ENCODE measurements at places on chromosomes 7 and 10. TPM values are rescaled to one million over a fixed set of nuclear protein-coding genes. Genes with fewer than 3 reads are reported as not detected.

GRCh38 chr7:128167791-128168666 lies 73.0 kb upstream of the LEP start:
- H3K4me1 ChIP-seq: no peaks in the 10 kb centered on the region
- H3K4me3 ChIP-seq: no peak overlapping the region
- no peak for DNase-seq

DNA sequence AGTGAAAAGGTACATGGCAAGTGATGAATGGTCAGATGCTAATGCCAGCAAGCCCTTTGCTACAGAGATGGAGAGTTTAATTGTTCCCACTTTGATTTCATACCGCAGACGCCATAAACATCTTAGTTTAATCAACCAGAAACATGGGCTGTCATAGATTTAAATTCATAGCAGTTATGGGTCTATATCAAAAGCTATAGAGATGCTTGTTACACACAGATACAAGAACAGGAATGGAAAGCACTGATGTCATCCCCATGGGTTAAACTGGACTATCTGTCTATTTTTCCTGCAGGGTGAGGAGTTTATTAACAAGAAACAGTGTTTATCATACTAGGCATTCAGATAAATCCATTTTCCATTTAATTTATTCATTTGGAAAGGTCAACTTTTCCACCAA lies 409.2 kb downstream of the NRG3 start:
- no peak for DNase-seq
- no peaks in the 10 kb centered on the region for H3K36me3 ChIP-seq
- H3K4me1 ChIP-seq: no peaks in the 10 kb centered on the region
- H3K4me3 ChIP-seq: no peak overlapping the region
- no peak overlapping the region for H3K27ac ChIP-seq
- H3K27me3 ChIP-seq: no peaks in the 10 kb centered on the region

- peak overlapping the region; percentile 17 for H3K27ac ChIP-seq
- H3K36me3 ChIP-seq: peaks cover 16% of the 10 kb centered on the region
- peaks cover 23% of the 10 kb centered on the region for H3K4me1 ChIP-seq
- no peaks in the 10 kb centered on the region for H3K27me3 ChIP-seq
Observed at GRCh38 chr7:50369143-50370026, 64.9 kb downstream of the IKZF1 start.

DNA sequence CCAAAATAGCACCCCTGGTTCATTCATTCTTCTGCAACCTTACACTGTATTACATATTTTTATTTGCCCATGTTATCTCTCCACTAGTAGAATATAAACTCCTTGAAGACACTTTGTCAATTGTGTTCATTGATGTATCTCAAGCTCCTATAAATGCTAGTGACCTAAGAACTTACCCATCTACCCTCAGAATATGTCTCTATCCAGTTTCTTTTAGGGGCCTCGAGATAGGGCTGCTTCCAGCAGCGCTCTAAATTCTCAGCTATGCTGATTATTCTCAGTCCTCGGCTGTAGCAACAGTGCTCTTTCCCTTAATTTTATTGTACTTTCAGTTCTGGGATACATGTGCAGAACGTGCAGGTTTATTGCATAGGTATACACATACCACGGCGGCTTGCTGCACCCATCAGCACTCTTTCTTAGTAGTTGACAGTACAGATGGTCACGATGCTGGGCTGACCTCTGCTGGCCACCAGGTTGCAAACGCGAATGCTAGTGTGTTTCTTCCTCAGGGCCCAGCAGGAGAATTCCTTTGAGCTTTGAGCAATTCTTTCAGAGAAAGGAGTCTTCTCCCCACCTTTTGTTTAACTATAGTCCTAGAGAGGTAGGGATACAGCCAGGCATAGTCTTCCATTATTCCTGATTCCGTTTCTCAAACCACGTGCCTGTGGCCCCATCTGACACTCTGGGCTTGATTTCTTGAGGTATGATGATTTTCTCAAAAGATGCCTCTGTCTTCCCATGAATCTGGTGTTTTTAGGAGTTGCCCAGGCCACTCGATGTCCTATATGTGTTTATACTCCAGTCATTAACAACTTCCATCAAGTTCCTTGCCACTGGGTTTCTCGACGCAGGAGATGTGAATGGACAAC lies 49.1 kb upstream of the CDC14C start:
- H3K36me3 ChIP-seq: no peaks in the 10 kb centered on the region
- H3K4me1 ChIP-seq: no peaks in the 10 kb centered on the region
- no peak overlapping the region for H3K27ac ChIP-seq

- H3K27me3 ChIP-seq: no peaks in the 10 kb centered on the region
- DNase-seq: no peak
- H3K4me1 ChIP-seq: no peaks in the 10 kb centered on the region
- H3K27ac ChIP-seq: no peak overlapping the region
Observed at GRCh38 chr7:90487808-90488207, 18.4 kb downstream of the PTTG1IP2 start.

DNA sequence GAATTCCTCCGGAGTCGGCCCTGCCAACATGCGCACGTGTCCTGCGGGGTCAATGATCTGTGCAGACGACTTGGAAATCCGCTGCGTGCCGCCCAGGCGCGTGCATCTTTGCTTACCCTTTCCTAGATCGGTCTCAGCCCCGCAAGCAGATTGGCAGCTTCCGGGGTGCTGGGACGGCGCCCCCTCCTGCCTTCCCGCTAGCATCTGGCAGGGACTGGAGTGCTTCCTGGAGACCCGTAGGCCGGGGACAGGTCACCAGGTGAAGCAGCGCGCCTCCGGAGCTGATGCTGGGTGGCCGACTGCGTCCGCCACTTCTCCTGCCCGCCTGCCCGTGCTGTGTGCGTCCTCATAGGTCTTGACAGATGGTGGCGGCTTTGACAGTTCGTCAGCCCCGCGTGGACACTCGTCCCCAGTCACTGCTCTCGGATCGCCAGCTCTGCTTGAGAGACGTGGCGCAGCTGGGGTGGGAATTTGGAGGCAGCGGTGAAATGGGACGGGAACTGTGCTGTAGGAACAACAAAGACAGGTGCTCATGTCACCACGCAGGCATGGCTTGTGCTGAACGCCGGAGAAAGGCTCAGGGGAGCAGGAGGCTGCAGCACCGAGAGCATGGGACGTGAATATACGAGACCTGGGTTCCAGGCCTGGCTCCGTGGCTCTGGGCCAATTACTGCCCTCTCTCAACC lies 21.9 kb upstream of the KCNK18 start:
- no peaks in the 10 kb centered on the region for H3K36me3 ChIP-seq
- H3K4me3 ChIP-seq: peak overlapping the region; percentile 50
- H3K27me3 ChIP-seq: peaks cover under 1% of the 10 kb centered on the region
- peaks cover 7% of the 10 kb centered on the region for H3K4me1 ChIP-seq

GRCh38 chr7:33644489-33644888 lies 260.9 kb upstream of the BMPER start:
- H3K4me1 ChIP-seq: no peaks in the 10 kb centered on the region
- H3K36me3 ChIP-seq: no peaks in the 10 kb centered on the region
- no peak overlapping the region for H3K27ac ChIP-seq
- DNase-seq: no peak
- H3K27me3 ChIP-seq: no peaks in the 10 kb centered on the region

DNA sequence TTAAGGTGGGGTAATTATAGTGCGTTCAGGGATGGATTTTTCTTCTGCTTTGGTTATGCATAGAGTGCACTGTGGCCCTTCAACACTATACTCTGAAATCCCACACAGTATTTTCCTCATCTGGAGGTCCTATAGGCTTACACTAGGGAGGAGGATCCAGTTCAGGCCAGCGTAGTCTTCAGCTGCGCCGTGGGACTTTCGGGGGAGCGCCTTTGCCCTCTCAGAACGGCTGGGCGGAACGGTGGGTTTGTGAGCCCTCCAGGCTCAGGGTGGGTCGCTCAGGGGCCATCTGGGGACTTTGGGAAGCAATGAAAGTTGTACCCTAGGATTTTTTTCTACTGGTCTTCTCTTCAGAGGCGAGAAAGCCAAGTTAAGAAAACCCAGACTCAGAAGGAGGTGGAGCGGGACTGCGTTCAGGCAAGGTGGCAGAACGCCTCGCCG lies 652 bp upstream of the VPS26A start:
- no peaks in the 10 kb centered on the region for H3K36me3 ChIP-seq
- no peak for DNase-seq

DNA sequence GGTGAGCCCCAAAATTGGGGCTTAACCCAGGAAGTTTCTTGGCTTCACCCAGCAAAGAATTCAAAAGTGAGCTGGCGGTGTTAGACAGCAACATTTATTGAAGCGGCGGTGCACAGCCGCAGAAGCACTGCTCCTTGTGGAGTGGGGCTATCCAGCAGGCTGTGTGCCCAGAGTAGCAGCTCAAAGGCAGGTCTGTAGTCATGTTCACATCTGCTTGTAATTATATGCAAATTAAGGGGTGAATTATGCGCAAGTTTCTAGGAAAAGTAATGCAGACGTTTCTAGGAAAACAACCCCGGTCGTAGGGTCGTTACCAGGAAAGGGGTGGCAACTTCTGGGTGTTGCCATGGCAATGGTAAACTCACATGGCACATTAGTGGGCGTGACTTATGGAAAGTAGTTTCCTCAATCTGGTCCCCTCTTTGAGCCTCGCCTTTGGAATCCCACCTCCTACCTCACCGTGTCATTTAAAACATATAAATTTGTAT lies 13.7 kb upstream of the KBTBD2 start:
- H3K27ac ChIP-seq: no peak overlapping the region
- no peak overlapping the region for H3K4me3 ChIP-seq
- H3K4me1 ChIP-seq: no peaks in the 10 kb centered on the region
- no peak for DNase-seq

DNA sequence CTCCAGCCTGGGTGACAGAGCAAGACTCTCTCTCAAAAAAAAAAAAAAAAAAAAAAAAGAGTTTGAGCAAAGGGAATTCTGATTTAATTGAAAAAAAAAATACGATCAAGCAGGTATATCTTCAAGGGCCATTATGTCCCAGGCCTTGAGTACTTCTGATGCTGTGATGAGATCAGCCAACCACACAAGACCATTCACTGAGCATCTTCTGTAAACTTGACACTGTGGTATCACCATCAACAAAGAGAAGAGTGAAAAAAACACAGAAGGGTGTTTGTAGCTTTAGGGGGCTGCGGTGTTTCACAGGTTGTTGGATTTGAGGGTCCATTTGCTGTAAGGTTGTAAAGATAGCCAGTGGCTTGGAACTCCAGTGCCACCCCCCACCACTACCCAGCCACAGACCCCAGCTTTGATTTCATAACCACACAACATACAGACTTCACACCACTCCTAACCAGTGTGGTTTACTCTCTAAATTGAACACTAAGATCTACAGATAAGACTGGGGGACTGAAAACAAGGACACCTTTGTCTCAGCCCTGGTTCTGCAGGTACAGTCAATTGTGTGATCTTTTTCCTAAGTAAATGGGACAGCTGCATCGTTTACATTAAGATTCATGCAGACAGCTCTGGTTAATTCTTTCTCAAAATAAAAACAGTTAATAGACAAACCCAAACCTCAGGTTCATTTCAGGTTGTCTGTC lies 66.4 kb downstream of the CDC123 start:
- no peak overlapping the region for H3K4me3 ChIP-seq
- no peak for DNase-seq

DNA sequence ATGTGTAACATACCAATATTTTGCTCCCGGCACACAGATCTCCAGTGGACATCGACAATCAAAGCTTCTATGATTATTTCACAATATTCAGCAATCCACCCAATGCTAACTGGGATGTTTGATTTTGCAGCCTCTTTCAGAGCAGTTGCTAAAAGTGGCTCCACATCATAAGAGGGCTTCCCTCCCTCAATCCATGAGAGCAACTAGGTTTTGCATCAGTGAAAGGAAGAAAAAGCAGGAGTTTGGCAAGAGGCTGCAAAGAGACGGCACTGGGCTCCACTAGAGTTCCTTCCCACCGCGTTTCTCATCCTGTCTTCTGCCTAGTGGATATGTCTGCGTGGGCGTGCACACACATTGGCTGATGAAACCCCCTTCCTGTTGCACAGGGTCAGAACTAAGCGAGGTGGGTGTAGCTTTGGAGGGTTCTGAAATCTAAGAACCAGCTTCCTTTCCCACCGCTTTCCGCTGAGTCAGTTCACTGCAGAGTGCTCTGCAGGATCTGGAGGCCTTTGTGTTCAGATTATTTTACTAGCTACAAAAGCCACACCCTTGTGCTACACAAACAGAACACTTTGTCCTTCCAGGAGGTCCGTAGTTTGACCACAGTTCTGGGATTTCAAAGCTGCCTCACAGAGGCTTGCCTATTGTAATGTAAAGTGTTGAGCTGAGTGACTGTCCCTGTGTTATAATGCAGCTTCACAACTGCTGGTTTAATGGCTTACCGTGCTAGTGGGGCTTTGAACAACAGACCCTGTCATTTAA lies 28.1 kb downstream of the ARL4A start:
- H3K4me3 ChIP-seq: no peak overlapping the region
- no peak for DNase-seq
- H3K27me3 ChIP-seq: no peaks in the 10 kb centered on the region
- H3K4me1 ChIP-seq: no peaks in the 10 kb centered on the region

GRCh38 chr7:44279286-44279685 lies 46.1 kb downstream of the CAMK2B start:
- no peak overlapping the region for H3K4me3 ChIP-seq
- peaks cover 1% of the 10 kb centered on the region for H3K27me3 ChIP-seq
- no peak for DNase-seq
- H3K36me3 ChIP-seq: no peaks in the 10 kb centered on the region

DNA sequence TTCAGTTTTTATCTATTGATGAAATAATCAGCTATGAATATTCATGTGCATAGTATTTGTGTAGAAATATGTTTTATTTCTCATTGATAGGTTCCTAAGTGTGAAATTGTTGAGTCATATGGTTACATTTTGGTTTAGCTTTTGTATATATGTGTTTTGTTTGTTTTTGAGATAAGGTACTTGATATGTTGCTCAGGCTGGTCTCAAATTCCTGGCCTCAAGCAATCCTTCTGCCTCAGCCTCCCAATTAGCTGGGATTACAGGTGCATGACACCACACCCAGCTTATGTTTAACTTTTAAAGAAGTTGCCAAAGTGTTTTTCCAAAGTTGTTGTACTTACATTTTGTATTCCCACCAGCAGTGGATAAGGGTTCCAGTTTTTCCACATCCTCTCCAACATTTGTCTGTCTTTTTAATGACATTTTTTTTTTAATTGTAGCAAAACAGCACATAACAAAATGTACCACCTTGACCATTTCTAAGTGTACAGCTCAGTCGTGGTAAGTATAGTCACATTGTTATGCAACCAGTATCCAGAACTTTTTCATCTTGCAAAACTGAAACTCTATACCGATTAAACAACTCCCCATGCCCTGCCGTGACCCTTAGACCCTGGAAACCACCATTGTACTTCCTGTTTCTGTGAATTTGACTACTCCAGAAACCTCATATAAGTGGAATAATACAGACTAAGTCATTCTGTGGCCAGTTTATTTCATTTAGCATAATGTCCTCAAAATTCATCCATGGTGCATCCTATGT lies 12.6 kb upstream of the UBE2D1 start:
- DNase-seq: no peak
- peaks cover 4% of the 10 kb centered on the region for H3K4me1 ChIP-seq
- no peak overlapping the region for H3K4me3 ChIP-seq
- no peaks in the 10 kb centered on the region for H3K27me3 ChIP-seq
- no peak overlapping the region for H3K27ac ChIP-seq
- H3K36me3 ChIP-seq: no peaks in the 10 kb centered on the region

GRCh38 chr10:128080231-128080630 lies 46.0 kb downstream of the MKI67 start:
- no peaks in the 10 kb centered on the region for H3K4me1 ChIP-seq
- no peak overlapping the region for H3K4me3 ChIP-seq
- no peaks in the 10 kb centered on the region for H3K36me3 ChIP-seq
- no peaks in the 10 kb centered on the region for H3K27me3 ChIP-seq

- no peaks in the 10 kb centered on the region for H3K36me3 ChIP-seq
- H3K27ac ChIP-seq: no peak overlapping the region
- no peaks in the 10 kb centered on the region for H3K27me3 ChIP-seq
Observed at GRCh38 chr7:91496251-91496820, 232.1 kb downstream of the FZD1 start.

FUOM gene
- total RNA-seq: 34.9 TPM

CLCN1 gene
- not detected for total RNA-seq

ZNF488 gene
- not detected for total RNA-seq

SPDYE2B gene
- total RNA-seq: not detected

FOXI2 gene
- total RNA-seq: not detected

PPP1R3C gene
- 0.16 TPM for total RNA-seq

Measured in GM12878 (cell line).